ENCODE measurements at places on chromosomes 2 and 18.

DNA sequence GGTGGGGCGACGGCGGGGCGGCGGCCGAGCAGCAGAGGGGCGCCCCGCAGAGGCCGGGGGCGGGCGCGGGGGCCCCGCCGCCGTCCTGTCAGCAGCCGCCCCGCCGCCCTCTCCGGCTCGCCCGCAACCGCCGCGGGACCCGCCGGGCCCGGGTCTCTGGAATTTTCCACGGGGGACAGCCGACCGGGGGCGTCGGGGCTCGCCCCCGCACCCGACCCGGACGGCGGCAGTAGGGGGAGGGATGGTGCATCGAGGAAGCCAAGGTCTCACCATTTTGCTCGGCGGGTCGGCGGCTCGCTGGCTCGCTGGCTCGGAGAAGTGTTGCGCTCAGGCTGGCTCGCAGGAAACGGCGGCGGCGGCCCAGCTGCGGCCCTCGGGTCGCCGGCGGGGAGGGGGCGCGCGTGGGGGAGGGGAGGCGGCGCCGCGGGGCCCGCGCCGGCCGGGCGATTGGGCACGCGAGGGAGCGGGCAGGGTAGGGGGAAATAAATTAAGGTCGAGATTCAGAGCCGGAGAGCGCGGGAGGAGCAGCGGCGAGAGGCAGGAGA is 405 bp downstream of the PPP3R1 start:
- no peak for DNase-seq

DNA sequence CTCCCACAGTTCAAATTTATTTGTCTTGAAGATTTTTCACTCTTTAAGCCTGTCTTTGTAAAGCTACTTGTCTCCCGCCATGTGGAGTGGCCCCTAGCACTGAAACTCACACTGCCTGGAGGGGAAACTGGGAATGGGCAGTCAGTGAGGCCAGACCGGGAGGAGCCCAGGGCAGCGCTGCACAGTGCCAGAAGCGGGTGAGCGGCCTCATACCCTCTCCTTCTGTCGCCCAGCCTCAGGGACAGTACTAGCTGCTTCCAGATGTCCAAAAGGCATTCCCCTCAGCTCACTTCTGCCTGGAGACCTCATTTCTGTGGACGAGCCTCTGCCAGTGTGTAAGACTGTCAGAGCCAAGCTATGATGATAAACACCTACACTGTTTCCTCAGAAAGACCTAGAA is 79.9 kb downstream of the SEPTIN10 start:
- DNase-seq: no peak

DNA sequence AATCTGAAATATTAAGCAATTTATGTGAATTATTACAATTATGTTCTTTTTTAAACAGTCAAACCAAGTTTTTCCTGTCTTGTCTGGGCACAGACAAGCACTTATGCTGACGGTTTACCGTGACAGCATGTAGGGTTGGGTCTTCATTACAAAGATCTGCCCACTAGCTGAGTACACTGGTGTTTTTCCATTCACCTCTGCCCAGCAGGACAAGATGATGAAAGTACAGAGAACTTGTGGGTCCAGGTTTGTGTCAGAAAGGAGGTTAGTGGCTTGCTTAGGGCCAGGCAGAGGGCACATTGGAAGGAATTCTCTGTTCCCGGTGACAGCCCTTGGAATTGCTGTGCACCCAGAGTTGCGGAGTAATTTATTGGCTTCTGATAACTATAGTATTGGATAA is 14.0 kb downstream of the NABP1 start:
- DNase-seq: no peak

DNA sequence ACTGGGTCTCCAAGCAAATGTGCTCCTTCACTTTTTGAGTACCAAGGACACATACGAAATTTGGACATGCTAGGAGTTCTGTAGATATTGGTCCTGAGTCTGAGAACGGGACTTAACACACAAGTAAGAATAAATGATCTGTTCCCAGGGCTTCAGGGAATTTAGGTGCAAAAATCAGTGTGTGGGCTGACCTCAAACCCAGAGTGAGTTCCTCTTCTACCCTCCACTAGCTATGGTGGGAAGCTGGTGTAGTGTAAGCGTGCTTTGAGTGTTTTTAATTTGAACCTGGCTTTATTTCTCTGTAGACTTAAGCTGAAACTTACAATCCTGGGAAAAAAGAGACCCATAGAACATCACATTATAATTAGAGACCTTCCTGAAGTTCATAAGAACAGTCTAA is 50.5 kb downstream of the MYO3B start:
- DNase-seq: no peak

GRCh38 chr2:105934467-105934866 is 189.8 kb downstream of the NCK2 start:
- no peak for DNase-seq

DNA sequence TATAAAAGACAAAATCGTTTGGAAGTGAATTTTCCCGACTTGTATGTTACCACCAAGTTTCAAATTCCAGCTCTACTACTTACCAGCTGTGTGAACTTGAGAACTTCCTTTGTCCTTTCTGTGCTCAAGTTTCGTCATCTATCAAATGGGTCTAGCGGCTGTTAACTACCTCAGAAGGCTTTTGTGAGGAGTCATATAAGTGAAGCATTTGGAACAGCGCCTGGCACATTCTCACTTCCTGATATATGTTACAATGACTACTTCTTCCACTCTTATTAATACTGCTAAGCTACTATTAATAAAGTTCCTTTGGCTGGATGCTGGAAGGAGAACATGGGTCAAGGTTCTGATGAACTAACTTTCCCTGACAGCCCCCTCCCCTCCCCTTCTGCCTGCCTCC is 104.5 kb downstream of the MEIS1 start:
- no peak for DNase-seq

- DNase-seq: no peak
Measured at GRCh38 chr2:136065907-136066306, 52.0 kb downstream of the CXCR4 start.

- DNase-seq: peak; percentile 69
Measured at GRCh38 chr2:55155764-55156281, 76.3 kb downstream of the CLHC1 start.

GRCh38 chr2:235979753-235980435 is 188.3 kb downstream of the GBX2 start:
- DNase-seq: no peak

DNA sequence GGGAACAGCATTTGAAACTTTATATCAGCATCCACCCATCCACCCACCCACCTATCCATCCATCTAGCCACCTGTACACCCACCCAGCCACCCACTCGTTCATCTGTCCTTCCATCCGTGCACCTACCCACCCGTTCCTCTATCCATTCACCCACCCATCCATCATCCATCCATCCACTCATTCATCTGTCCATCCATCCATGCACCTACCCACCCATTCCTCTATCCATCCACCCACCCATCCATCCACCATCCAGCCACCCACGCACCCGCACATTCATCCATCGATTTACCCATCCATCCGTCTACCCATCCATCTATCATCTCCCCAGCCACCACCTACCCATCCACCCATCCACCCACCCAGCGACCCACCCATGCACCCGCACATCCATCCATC is 24.8 kb downstream of the LDLRAD4 start:
- no peak for DNase-seq

DNA sequence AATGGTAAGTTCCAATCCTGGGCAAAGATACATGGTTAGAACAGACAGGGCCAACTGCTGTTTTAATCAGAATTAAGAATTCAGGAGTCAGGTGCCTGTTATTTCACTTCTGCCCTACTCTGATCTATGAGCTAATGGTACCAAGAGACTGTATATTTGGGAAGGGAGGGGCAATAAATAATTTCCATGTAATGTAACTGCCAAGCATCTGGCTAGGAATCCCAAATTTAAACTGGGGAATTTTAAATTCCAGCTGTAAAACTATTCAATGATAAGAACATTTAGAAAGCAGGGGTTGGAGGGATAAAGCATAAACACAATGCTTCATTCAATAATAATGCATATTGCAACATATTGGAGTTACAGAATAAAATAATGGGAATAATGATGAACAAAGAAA is 49.7 kb downstream of the SCN7A start:
- DNase-seq: no peak

DNA sequence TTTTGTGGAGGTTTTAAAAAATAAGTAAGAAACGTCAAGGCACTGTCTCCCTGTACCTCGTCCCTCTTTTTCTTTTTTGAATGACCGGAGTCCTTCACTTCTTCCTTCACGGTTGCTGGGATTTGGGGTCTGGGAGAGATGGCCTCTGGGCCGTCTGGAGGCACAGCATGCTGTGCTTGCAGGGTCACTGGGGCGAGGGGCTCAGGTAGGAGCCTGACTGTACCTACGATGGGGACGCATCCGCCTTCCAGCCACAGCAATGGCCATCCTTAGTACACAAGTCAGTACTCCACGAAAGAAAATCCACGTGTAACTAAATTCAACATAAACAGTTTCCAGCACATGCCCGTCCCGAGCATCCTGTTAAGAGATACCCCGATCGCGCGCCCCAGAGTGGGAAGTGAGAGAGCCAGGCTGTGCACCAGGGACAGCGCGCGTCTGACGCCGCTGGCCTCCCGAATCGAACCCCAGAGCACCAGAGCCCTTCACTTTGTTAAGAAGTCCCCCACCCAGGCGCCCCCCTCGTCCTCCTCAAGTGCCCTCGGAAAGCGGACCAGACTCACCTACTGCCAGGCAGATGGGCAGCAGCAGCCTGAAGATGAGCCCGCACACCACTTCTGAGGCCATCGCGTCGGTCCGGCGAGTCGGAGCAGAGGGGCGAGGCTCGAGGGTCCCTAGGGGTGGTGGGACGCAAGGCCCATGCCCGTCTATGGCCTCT is 1.2 kb downstream of the PIEZO2 start:
- no peak for DNase-seq

- DNase-seq: no peak
Measured at GRCh38 chr2:238420442-238420841, 6.3 kb upstream of the ASB1 start.

- no peak for DNase-seq
Measured at GRCh38 chr2:85728883-85729824, 24.6 kb upstream of the ATOH8 start.

DNA sequence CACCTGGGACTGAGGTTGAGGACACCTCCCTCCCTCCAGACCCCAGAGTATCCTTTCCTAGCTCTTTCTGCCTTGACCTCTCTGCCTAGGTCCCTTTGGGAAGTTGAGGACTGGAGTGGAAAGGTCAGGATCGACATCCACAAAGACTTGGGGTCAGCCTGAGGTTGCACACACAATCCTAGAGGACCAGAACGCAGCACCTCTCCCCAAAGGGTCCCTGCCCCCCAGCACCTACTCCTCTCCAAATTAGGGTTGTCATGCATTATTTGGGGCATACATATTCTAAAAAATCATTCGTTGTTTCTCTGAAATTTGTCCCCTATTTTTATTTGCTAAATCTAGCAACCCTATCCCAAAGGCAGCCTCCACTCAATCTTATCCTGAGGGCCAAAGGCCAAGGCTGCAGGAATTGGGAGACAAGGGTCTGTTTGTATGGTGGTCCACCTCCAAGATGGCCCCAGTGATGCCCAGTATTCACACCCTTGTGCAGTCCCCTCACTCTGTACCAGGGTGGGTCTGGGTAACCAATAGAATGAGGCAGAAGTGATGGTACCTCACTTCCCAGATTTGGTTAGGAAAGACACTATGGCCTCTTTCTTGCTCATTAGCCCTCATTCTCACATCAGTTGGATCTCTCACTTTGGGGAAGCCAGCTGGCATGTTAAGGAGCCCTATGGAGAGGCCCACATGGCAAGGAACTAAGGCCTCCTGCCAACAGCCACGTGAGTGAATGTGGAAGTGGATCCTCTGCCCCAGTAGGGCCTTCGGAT is 3.5 kb upstream of the CHRNG start:
- no peak for DNase-seq

- no peak for DNase-seq
Measured at GRCh38 chr18:2654169-2654927, 1.2 kb upstream of the SMCHD1 start.

GRCh38 chr2:38116762-38117161 is 40.8 kb upstream of the CYP1B1 start:
- DNase-seq: no peak

- DNase-seq: no peak
Measured at GRCh38 chr2:169106563-169107545, 37.5 kb downstream of the DHRS9 start.

GRCh38 chr18:13247506-13247905 is 28.9 kb downstream of the LDLRAD4 start:
- no peak for DNase-seq

- peak; percentile 12 for DNase-seq
Measured at GRCh38 chr2:105187531-105187930, 54.0 kb upstream of the GPR45 start.

DNA sequence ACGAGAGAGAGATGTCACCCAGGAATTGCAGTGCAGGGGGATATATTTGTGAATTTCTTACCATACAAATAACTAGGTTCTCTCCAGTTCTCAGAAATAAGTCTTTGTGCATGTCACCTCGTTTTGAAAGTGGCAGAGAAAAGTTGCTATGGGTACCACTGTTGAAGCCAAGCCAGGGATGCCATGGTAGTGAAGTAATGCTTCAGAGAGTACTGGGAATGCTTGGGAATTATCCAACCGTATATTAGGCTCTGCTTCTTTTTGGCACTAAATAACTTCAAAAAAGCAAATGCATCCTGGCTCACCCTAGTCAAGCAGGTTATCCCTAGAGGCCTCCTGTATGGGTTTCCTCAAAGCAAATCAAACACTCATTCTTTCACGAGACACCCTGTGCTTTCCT is 50.7 kb upstream of the DDX18 start:
- no peak for DNase-seq

DNA sequence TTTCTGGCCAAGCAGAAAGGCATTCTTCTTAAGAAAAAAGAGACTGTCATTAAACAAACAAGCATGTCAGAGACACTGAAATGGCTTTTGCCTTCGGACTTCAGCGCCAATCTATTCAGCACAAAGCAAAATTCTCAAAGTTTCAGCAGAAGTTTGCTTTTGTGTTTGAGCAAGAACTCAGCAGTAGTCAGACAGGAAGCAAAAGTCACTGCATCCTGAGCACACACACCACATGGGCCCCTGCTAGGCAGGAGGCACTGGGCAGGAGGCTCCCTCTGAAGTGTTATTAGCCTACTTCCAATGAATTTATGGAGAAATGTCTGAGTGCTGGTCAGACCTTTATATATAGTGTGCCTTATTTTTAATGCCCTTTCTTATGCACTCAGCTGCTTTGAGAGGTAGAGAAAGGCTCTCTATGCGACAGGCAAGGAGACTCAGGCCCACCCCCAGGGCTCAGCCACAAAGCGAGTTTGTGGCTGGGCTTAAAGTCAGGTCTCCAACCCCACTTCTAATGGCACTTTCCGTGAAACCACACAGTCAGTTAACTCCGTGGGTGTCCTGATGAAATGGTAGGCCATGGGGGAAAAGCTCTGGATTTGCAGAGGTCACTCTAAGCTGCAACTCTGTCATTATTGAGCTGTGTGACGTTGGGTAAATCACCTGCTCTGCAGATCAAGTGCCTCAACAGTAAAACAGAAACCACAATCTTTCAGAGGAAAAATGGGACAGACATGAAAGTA is 161.0 kb upstream of the TMEM200C start:
- DNase-seq: no peak

GRCh38 chr2:193818801-193819499 is 1624.2 kb upstream of the TMEFF2 start:
- no peak for DNase-seq

DNA sequence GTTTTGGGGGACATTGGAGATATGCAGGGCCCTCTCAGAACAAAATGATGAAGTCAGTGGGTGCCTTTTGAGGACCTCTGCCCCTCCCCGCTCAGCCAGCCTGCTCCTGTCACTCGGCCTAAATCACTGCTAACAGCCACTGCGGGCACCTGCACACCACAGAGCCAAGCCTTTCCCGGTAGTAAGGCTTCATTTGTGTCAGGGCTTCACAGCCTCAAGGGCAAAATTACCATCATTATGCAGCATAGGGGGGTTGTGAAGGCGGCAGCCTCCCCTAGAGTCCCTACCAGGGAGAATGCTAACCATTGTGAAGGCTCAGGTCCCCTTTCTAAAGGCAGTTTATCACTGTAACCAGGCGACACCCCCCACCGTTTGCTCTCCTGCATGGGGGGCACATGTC is 519.8 kb upstream of the MYT1L start:
- DNase-seq: no peak

Data from HS-27A (cell line).